GM23248 (cell line): ENCODE measurements at places on chromosomes 6 and 20.

DNA sequence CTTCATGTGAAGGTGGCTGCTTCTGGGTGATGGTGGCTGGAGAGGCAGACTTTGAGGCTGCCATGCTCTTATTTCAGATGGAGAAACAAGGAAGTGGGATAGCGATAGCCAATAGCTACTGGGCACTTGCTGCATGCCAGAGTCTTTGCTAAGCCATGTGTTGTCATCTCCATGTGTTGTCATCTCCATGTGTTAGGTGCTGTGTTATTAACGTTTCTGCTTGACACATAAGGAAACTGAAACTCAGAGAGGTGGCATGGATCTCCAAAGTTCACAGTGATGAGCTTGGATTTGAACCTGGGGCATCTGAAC lies 16.9 kb downstream of the KIAA1755 start:
- DNase-seq = peak; percentile 38

- DNase-seq = no peak
These were observed 8.7 kb upstream of the ECT2L start for GRCh38 chr6:138787138-138787537.

DNA sequence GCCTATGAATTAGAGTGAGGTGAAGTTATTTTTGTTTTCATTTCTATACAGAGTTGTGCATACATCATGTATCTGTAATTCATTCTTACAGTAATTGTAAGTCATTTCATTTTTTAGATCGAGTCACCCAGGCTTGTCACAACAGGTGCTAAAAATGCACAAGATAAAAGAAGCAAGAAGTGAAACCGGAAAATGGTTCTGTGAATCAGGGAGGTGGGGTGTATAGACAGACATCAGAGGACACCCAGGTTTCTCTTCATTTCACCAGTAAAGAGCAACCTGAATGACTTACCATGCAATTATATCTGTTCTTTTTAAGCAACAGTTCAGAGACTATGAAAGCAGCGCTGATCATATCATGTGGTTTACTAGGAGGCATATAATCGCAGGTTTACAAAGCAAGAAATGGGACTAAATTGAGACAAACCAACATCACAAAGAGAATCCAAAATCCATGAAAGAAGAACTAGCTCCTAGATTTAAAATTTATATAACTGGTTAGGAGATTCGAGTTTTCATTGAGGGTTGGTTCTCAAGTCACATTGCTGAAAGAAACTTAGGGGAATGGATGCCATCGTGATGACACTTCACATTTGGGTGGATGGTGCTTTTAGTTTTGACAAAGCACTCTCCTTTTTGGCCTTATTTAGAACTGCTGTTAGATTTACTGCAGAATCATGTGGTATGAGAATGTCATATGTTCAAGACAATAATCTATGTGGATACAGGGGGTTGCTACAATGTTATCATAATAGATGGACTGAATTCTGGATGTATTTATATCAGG lies 27.9 kb upstream of the TBC1D7 start:
- no peak for DNase-seq

DNA sequence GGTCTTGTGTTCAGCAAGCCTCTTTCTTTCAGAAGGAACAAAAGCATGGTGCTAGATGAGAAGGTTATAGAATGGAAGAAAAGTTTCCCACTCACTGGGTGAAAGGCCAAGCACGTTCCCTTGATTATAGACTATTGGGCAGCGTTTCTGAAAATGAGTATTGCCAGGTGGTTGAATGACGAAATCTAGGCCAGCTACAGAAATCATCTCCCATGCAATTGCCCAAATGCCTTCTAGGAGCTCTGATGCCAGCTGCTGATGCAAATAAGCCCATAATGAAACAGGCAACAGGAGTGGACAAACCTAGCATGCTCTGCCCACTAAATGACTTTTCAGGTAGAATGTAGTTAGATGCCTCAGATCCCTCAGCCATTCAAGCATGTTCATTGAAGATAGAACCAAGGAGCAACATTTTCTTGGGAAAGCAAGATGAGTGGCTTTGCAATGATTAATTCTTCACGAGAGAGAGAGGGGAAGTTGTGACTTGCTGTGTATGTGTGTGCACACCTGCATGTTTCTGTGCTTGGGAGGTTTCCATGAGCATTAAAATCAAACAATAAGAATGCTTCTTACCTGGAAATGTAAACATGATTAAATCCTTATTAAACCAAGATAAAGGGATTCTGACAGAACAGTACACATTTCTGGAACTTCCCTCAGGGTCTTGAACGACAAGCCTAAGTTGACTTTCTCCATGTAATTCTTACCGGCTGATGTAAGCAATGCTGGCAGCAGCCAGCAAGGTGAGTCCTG lies 43.6 kb downstream of the ADTRP start:
- DNase-seq = no peak

GRCh38 chr6:150894935-150895552 lies 29.5 kb downstream of the MTHFD1L start:
- peak; percentile 39 for DNase-seq

- DNase-seq = peak; percentile 47
These were observed 9.9 kb upstream of the MMP24 start for GRCh38 chr20:35216541-35216940.

- no peak for DNase-seq
These were observed 205.7 kb downstream of the ATXN1 start for GRCh38 chr6:16555550-16555949.

- peak; percentile 98 for DNase-seq
These were observed 255.9 kb downstream of the SYNE1 start for GRCh38 chr6:152380993-152381898.

- DNase-seq = no peak
These were observed 98.9 kb downstream of the PSMG4 start for GRCh38 chr6:3357678-3358077.

DNA sequence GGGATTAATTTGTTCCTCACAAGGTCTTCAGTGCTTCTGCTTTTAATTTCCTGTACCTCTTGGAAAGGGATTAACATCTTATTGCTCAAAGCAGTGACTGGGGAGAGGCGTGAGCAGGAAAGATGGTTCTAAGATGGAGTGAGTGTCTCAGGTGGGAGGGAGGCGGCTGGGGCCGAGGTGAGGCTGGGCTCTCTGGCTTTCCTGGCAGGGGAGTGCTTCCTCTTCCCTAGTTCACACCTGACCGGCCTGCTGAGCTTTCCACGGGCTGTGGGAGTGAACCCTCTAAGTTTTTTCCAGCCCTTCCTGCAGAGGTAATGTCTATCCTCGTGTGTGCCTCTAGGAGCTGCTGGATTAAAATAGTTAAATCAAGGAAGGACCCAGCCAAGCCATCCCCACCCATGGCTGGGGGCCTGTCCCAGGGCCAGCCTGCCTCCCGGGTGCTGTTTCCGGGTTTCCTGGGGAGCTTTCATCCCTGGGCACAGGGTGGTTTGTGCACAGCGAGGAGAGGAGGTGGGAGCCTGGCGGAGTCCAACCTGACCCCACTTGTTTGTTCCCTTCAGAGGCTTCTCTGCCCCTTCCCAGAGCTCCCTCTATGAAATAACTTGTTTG lies 179.1 kb downstream of the TFAP2C start:
- no peak for DNase-seq

- no peak for DNase-seq
These were observed 124.1 kb downstream of the FOXA2 start for GRCh38 chr20:22460231-22460630.

DNA sequence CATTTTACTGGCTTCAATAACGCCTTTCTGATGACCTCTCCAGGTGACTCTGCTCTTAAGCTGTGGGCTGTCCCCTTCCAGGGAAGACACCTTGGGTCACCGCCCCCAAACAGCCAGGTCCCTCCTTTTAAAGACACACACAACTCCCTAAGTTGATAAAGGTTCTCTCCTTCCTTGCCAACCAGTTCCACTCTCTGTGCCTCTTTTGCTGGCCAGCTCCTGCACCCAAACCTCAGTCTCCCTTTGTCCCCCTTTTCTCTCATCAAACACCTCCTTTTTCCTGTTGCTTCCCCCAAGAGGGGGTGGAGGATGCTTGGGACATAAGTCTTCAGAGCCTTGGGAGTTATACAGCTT lies 1.0 kb downstream of the NCOA6 start:
- peak; percentile 69 for DNase-seq

DNA sequence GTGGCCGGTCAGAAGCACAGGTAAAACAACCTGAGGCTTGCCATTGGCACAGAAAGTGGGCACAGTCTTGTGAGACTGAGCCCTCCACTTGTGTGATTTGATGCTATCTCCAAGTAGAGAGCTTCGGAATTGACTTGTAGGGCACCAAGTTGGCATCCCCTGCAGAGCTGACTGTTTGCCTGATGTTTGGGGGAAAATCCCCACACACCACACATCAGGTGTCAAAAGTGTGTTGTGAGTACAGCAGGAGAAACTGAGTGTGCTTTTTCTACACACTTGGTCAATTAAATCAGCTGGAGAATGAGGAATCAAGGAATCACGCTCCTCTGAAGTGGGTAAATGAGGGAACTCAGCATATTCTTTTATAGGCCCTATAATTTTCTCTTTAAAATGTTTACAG lies 989 bp downstream of the SERINC3 start:
- DNase-seq = no peak

- DNase-seq = no peak
These were observed 38.4 kb downstream of the CDK5RAP1 start for GRCh38 chr20:33362898-33363297.

DNA sequence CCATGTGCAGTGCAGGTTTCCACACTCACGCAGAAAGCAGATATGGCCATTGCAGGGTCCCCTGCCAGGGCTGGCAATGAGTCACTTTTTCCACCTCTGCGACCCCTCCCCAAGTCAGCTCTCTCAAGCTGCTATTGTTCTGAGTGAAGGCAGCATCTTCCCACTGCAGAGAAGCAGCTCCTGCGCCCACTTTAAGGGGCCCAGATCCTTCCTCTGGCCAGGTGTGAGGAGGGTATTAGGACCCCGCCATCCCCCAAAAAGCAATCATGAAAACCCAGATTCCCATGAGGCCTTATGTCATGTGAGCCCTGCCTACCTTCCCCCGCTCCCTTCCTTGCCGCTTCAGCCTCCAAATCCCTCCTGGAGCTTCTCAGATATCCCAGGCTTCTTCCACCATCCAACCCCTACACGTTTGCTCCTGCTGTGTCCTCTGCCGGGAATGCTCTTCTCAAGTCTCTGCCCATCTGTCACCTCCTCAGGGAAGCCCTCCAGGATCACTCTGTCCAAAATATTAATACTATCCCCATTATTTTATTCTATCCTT lies 220.3 kb downstream of the NFATC2 start:
- no peak for DNase-seq

DNA sequence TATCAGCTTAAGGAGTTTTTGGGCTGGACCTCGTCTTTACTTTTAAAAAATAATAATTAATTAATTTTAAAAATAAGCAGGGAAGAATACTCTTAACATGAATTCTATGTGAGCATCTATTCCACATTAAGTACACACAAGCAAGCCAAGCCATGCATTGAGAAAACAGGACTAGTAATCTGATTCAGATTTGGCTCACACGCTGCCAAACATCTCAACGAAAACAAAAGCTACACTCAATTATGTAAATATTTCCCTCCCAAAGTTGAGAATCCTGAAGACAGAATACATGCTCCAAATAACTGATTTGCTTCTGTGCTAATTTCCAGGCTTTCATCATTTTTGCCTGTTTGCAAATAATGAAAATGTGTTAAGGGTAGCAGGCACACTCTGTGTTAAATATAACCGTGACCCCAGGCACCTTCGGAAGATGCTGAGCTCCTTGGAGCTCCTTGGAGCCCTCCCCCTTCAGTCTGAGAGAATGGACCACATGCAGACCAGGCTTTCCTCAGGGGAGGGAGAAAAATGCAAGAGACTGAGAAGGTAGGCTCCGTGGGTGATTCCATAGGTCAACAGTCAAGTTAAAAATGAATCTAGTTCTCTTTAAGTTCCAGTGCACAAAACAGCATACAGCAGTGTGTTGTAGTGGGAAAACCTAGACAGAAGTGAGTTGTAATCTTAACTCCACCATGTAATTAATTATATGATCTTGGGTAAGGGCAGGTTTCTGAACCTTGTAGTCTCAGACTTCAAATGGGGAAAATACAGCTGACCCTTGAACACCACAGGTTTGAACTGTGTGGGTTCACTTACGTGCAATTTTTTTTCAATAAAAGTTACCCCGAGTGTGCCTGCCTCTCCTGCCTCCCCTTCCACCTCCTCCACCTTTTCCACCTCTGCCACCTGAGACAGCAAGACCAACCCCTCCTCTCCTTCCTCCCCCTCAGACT lies 161.3 kb upstream of the RREB1 start:
- DNase-seq = no peak

GRCh38 chr6:170018936-170019817 lies 267.8 kb downstream of the ERMARD start:
- DNase-seq = peak; percentile 40

DNA sequence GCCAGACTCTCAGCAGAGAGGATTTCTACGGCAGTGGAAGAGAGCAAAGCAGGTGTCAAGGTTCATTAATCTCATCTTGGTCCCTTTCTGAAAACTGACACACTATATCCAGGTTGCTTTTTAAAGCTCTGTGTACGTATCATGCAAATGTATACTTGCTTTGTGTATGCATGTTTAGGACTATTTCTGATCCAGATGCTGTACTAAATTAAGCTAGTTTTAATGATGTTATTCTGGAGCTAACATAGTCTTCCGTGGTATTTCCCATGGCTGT lies 59.2 kb upstream of the SNX9 start:
- DNase-seq = no peak

DNA sequence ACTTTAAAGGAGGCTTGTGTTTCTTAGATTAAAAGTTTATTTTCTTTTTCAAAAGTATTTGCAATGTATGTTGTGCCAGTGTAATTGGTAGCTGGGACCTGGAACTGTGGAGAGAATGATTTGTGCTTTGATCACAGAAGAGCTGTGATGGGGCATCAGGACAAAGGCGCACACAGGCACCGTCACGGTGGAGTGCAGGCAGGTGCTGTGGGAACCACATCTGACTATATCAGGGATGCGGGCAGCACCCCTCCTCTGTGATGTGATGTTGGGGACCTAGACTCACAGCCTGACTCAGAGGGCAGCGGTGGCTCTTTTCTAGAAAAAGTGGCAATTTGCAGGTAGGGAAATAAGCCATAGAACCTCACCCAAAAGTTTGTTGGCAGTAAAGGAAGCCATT lies 34.5 kb downstream of the SYTL3 start:
- no peak for DNase-seq

DNA sequence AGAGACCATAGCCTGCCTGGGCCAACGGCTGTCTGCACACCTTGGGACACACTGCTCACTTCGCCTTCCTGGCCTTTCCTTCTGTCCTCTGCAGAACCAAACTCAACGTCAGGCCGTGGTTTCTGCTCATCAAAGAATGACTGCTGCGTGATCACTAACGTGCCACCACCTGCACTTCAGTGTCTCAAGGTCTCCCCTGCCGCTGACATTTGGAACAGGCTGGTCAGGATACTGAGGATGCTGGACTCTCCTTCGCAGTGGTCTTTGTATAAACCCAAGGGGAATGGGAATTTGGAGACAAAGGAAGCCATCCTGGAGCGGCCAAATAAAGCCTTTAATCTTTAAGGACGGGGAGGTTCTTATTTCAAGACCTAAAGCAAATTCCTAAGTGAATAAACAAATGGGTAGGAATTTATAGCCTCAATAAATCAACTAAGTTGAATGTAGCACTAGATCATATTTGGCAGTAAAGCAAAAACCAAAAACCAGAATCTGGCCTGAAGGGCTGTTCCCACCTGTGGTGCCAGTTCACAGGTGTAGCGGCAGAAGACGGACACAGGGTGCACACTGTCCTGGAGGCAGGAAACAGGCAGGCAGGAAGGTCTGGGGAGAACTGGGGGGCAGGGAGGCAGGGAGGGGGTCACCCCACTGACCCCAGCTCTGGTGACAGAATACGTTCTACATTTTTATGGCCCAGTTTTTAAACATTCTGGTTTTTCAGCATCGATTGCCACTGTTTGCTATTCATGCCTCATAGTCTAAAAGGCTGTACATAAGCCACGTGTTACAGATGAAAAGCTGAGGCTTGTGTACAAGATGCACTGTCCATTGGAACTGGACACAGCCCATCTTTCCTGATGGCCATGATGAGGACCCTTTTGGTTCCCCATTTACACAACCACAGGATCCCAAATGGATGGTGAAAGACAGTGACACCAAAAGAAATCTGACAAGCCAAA lies 36.6 kb downstream of the ABHD12 start:
- no peak for DNase-seq
